ENCODE measurements at places on chromosomes 12 and 14.

DNA sequence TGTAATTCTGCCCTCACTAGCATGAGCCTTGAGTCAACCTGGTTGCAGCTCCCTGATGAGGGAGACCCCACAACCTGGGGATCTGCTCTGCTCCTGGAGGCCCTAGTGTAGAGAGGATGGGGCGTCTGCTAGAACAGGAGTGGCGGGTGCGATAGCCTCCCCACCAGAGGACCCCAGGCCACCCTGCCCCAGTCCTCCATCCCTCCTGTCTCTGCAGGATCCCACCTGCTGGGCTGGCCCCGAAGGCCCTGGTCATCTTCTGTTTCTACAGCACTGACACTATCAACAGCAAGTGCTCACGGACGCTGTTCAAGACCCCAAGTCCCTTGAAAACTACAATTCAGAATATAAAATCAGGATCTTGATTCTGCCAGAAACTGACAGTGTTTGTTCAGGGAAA, 15.2 kb downstream of the ANHX start:
- DNase-seq, result no peak

DNA sequence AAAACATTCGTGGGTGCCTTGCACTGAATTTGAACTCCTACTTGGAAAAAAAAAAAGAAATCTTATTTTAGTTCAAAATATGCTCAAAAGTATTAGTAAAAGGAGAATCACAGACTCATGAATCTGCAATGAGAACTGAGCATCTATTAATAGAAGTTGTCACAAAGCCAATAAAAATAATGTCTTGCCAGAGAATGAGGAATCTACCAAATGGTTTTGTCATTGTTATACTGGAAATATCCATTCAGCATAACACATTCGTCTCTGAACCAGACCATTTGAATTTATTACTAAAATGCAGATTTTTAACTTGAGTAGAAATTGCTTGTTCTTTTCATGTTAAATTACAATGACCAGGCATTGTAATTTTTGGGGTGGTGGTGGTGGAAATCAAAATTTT, 11.6 kb upstream of the PTPRB start:
- DNase-seq, result peak; percentile 56

GRCh38 chr12:3802721-3803120, 49.8 kb upstream of the CRACR2A start:
- DNase-seq, result no peak

DNA sequence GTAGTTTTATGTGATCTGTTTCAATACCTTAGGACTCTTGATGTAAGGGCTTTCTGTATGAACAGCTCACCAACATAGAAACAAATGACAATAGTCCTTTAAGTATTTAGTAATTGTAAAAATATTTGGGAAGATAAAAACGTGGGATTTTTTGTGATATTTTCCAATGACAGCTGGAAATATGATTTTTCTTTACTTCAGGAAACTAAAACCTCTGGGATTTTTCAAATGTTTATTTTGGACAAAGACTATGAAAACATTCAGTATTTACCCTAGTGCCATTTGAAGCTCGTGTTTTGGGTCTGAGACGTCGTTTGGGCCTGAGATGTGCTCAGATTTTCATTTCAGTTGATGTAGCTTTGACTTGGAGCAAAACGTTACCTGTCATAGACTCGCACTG, 240.0 kb downstream of the BMP4 start:
- DNase-seq, result no peak

DNA sequence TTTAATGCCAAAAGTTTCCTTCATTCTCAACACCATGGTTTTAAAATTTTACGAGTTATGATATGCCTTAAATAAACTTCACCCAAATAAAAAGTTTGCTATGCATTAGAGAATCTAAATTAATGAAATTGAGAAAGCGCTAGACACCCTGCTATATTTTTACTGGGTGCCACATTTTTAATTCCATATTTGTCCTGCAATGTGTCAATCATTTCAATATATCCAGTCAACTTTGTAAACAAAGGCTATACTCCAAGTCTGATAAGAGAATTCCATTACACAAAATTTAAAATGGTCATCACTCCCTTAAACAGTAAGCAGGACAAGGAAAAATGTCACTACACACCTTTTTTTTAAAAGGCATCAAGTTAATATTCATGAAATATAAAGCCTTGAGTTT, 1.9 kb downstream of the PPP1R12A start:
- no peak for DNase-seq

DNA sequence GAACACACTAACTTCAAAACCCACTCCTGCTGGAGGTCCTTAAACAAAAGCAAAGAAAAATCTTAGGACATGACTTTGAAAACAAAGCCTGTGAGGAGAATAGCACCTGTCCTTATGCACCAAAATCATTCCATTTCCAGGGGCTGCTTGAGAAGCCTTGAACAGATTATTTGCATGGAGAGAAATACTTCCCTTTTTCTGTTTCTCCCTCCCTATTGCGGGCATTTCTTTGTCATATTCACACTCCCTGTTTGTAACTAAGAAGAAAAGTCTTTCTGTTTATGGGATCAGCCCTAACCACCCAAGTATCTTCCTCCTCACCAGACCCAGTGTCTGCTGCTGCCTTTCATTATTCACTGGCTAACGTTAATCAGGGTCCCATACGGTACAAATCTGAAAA, 218.8 kb downstream of the DPF3 start:
- no peak for DNase-seq

DNA sequence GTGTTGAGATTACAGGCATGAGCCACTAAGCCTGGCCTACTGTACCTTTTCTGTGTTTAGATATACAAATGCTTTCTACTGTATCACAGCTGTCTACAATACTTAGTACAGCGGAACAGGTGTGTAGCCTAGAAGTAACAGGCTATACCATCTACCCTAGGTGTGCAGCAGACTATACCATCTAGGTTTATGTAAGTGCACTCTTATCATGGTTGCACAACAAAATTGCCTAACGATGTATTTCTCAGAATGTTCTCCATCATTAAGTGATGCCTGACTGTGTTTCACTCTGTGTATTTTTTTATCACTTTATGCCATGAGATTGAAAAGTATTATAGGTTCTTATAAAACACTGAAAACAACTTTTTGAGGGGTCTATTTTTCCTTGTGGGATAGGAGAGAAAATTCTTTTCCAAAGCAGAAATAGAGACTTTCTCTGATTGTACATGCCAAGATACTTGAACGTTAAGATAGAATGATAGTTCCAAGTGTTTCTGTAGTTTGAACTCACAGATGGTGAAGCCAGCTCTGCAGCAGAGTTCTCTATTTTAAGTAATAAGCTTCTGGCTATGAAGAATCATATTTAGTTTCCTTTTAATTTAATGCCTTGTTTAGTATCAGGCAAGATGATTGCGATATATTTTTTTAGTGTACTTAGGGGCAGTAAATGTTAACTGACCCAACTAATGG, 17.0 kb downstream of the TMPRSS12 start:
- DNase-seq, result no peak

DNA sequence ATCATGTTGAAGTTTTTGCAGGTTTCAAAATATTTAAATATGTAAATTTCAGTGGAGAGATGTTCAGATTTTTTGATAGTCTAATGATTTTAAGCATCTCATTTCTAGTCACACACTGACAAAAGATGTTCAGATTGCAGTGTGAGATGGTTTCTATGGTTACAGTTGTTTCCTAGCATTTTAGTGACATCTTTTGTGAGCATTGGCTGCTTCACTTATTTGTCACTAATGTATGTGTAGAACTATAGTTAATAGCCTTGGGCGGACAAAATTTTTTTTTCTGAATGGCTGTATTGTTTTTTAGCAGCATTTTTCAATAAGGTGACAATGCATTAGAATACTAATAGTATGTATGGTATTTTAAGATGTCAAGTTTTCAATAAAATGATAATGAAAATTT, 315.6 kb upstream of the PRKD1 start:
- no peak for DNase-seq

GRCh38 chr12:98821232-98821631, 176.1 kb downstream of the APAF1 start:
- no peak for DNase-seq

GRCh38 chr12:63132201-63132600, 18.8 kb downstream of the AVPR1A start:
- DNase-seq, result no peak

GRCh38 chr12:48946205-48946604, 11.1 kb downstream of the ARF3 start:
- no peak for DNase-seq
